ENCODE measurements at places on chromosomes 5 and 9.

DNA sequence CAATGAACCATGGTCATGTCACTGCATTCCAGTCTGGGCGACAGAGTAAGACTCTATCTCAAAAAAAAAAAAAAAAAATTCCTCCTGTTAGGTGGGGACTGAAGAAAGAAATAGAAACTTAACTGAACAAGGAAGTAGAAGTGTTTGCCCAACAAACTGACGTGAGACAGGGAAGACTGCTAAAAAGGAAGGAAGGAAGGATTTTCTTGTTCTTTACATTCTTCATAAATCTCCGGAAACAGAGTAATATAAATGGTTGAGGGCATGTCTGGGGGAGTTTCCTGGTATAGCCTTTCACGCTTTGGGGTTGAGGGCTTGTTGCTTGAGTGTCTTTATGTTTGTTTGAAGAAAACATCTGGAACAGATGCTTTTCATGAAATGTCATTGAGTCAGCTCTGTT is 3.1 kb downstream of the TOR1B start:
- no peak for DNase-seq

DNA sequence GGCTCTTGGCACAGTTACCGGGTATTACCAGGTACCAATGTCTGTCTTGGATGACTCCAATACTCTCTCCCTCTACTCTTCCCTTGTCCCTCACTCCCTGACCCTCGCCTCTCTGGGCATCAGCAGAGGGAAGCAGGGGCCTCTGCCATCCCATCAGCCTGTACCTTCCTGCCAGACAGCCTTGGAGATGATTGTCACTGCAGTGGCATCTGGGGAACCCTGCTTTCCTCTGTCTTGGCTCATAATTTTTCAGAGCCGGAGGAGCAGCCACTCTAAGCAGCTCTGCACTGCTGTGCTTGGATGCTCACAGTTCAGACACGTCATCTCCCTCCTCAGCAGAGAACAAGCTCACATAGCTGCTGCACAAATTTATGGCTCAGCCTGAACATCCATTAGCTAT is 274.1 kb downstream of the SMARCA2 start:
- no peak for DNase-seq

DNA sequence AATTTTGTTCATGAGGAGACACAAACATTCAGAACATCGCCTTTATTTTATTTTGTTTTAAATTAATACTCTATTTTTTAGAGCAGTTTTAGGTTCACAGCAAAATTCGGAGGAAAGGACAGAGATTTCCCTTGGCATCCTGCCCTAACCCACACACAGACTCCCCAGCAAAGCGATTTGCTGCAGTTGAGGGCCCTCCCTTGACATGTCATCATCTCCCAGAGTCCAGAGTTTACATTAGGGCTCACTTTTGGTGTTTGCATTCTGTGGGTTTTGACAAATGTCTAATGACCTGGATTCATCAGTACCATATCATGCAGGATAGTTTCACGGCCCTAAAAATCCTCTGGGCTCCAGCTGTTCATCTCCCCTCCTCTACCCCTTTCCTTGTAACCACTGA is 33.6 kb upstream of the COL5A1 start:
- DNase-seq, result no peak

DNA sequence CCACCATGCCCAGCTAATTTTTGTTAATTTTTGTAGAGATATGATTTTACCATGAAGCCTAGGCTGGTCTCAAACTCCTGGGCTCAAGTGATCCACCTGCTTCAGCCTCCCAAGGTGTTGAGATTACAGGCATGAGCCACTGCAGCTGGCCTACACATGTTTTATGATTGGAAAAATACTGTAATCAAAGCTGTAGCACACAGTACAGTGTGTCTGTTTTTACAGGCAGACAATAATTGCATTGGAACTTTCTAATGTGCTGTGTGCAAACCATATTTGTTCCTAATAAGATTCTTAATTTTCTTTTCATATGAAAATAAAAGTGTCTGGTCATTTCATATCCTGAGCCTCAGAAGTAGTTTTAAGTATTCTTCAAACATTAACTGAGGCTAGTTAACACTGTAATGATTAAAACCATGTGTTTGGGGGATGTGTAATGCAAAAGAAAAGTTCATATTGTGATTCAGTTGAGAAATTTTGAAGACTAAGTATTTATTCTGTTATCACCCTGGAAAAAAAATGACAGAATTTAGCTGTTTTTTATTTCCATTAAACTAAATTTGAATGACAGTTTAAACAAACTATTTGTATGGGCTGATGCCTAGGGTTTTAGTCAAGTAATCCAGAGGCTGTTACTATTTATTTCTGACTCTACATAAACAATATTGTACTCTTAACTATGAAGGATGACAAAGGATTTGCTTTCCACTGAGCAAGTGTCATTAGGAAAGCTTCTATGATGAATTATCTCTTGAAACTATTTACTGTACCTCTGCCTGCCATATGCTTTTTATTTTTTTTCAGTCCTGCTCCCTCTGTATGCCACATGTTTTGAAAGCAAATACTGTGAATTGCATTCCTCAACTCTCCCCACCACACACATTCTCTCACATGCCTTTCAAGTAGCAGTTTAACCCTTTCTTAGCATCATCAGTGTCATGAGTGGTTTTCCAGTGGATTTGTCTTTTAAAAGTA is 111.5 kb downstream of the MTREX start:
- DNase-seq, result no peak

- no peak for DNase-seq
Observed at GRCh38 chr9:109132567-109133021, 12.8 kb upstream of the TMEM245 start.

DNA sequence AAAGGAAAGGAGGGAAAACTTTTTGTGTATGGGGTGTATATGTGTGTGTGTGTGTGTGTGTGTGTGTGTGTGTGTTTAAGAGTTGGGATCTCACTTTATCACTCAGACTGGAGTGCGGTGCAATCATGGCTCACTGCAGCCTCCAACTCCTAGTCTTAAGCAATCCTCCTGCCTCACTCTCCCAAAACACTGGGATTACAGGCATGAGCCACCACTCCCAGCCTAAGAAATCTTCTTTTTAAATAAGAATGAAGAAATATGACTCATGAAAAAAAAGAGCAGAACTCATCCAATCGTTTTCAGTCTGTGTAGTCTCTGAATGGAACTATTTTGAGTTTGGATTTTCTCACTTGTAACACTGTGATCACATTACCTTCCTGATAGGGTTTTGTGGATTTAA is 601.5 kb downstream of the ACTL7B start:
- no peak for DNase-seq

- no peak for DNase-seq
Observed at GRCh38 chr9:88979021-88979420, 12.2 kb upstream of the S1PR3 start.
